ENCODE measurements at places on chromosomes 13 and 19. TPM values are rescaled to one million over a fixed set of nuclear protein-coding genes. Genes with fewer than 3 reads are reported as not detected.

The ATP4A gene
- polyA plus RNA-seq, result not detected

The SLC25A41 gene
- 0.26 TPM for polyA plus RNA-seq

The ZNF709 gene
- 8.1 TPM for polyA plus RNA-seq

The APOC4 gene
- not detected for polyA plus RNA-seq

The OVOL3 gene
- polyA plus RNA-seq, result not detected

The SNRNP70 gene
- polyA plus RNA-seq, result 365 TPM

The ZNF560 gene
- 0.34 TPM for polyA plus RNA-seq

The TNFSF11 gene
- polyA plus RNA-seq, result 0.36 TPM

The CATSPERD gene
- 1.9 TPM for polyA plus RNA-seq

The ELAVL1 gene
- 70.9 TPM for polyA plus RNA-seq

GRCh38 chr19:32318884-32319520 is 26.4 kb upstream of the ZNF507 start:
- no peak for DNase-seq

GRCh38 chr19:31716826-31717225 is 367.6 kb upstream of the TSHZ3 start:
- no peak for DNase-seq

DNA sequence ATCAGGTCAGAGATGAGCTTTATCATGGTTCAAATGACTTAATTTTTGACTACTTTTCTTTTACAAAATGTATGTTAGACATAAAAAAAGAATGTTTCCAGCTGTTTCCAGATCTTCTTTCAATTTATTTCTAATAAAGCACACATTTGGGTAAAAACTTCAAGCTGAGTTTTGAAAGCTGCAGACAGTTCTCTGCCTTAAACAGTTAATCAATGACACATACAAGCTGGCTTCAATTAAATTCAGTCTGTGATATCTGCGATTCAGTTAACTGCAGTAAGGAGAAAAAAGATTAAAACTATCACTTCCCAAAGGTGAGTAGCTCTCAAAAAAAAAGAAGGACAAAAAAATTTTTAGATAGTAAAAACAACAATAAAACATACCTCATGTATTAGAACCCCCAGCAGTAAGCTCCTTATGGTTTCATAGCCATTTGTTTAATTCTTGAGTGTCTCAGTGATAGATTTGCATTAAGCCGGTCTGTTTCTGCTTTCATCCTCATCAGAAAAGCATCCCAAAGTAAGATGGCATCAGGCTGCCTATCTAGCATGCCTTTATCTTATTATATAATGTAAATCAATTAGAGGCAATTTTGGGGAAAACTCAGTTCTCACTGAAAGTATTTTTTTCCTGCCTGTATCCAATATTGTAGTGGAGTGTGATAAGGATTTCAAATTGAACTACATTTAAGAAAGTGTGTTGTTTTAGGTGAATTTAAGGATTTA is 81.8 kb upstream of the STARD13 start:
- DNase-seq, result no peak

DNA sequence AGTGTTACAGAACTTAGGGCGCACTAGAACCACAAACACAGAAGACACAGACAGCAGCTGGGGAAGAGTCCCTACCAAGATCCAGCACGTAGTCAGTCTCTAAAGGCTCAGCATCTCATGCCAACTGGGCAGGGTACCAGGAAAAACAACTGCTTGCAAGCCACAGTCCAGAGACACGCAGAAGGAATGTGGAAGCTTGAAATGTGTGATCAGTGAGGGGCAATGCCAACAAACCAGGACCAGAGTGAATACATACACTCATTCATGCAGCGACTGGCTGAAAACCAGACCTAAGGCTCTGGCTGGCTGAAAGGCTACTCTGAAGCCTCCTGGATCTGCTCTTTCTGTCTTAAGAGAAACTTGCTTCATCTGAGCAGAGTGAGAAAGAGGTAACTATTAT is 1484.8 kb downstream of the EFNB2 start:
- DNase-seq, result no peak

DNA sequence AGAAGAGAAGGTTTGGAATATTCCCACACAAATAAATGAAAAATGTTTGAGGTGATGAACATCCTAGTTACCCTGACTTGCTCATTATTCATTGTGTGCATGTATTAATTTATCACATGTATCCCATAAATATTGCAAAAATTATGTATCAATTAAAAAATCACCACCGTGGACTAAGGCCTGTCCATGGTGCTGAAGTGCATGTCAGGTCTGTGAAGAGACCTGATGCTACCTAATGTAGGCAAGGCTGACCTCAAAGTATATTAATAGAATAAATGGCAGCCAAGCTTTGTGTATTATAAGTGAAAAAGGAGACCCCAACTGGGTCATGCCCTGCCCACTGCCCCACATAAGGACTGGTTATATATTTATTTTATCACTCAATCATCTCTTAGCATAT is 34.4 kb upstream of the ZNF835 start:
- DNase-seq, result no peak

- no peak for DNase-seq
Measured at GRCh38 chr19:19525611-19526380, 2.9 kb upstream of the YJEFN3 start.

DNA sequence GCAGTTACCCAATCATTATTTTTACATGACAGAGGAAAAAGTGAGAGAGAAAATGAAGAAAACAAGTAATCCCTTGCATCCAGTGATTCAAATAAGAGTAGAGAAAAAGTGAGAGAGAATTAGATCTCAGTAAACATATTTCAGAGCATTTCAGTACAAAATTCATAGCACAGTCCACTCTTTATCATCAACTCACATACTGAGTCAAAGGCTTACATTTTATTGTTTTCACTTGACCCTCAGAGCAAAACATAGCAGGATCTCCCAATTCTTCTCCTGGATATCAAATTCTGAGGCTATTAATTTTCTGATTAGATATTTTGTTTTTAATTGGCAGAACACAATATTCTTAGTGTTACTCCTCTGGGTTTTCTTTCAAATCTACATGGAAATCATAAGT is 1568.3 kb upstream of the PRR20A start:
- DNase-seq, result no peak

DNA sequence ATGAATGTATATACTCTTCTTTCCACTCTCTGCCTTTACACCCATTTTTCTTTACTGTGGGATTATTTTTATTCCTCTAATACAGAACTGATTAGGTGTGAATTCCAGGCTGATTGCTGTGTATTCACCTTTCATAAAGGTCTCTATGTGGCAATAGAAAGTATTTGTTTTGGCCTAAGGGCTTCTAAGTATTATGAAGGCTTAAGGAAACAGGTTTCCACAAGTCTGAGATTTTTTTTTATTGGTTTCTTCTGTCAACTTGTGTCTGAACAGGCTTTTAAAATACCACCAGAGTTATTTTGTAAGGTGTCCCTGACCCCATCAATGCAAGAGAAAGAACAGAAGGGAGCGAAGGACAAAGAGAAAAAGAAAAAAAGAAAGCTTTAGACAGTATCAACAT is 1102.0 kb upstream of the SPRY2 start:
- no peak for DNase-seq

DNA sequence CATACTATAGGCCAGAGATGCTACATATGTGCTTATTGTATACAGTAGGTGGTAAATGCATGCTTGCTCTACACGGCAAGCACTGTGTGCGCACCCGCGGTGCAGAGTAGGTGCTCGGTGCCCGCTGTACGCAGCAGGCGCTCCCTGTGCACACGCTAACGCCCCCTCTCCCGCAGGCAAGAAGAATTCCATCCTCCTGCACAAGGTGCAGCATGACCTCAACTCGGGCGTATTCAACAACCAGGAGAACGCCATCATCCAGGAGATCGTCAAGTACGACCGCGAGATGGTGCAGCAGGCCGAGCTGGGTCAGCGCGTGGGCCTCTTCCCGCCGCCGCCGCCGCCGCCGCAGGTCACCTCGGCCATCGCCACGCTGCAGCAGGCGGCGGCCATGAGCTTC is 17.7 kb downstream of the POLRMT start:
- DNase-seq, result no peak

DNA sequence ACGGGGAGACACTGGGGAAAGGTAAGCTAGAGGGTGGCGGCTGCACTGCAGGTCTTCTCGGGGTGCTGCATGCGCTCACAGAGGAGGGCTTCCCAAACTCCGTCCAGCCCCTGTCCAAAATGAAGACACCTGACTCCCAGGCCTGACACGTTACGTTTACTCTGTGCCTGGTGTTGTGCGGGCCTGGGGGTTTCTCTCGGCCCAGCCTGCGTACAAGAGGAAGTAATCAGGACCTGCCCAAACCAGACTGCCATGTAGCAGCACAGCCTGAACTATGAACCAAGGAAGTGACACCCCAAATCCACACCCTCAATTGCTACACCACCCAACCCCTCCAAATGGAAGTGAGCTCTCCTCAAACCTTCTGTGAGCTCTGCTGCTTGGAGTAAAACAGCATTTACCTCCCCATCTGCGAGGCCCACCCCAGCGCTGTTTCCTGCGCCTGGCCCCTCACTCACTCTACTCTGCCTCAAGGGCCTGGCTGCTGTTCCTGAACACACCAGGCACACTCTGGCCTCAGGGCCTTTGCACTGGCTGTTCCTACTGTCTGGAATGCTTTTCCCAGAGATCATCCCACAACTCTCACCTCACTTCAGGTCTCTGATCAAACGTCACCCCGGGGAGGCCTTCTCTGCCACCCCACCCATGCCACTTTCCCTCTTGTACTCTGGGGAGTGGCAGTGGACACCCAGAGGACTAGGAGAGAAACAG is 3.0 kb downstream of the HSPBP1 start:
- DNase-seq, result no peak
